Inflammatory macrophage treated with lipopolysaccharide for 4 hours (primary cell): ENCODE measurements at places on chromosomes 11 and 22.

- DNase-seq = no peak
Observed at GRCh38 chr11:116825854-116826750, 3.0 kb upstream of the APOA4 start.

DNA sequence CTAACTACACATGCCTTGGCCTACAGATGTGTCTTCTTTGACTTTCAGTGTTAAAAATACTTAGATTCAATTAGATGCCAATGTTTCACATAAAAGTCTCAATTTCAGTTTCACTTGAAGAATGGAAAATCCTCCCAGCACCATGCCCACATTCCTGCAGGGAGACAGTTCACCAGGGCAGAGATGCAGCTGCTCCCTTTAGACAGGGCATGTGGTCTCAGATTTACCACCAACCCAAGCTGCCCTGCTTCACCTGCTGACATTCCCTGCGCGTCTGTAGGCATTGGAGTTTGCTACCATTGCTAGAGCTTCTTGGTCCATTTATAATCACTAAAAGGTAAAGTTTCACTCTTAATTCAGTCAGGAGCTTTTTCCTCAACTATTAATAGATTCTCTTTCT lies 113.9 kb downstream of the ARFGAP2 start:
- no peak for DNase-seq

DNA sequence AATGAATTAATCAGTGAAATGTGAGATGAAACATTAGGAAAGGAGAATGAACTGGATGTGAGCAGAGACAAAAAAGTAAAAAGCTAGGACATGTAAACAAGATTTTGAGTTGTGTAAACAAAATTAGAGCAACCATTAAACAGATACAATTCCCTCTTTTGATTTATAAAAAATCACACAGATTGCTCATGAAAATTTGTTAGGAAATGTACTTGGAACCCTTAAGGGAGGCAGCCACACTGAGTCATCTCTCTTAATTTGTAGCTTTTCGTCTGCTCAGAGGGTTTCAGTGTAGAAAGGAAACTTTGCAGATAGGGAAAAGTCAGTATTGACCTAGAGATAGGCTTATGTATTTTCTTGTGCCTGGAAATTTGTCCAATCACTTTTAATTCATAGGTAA lies 49.6 kb upstream of the ME3 start:
- no peak for DNase-seq

DNA sequence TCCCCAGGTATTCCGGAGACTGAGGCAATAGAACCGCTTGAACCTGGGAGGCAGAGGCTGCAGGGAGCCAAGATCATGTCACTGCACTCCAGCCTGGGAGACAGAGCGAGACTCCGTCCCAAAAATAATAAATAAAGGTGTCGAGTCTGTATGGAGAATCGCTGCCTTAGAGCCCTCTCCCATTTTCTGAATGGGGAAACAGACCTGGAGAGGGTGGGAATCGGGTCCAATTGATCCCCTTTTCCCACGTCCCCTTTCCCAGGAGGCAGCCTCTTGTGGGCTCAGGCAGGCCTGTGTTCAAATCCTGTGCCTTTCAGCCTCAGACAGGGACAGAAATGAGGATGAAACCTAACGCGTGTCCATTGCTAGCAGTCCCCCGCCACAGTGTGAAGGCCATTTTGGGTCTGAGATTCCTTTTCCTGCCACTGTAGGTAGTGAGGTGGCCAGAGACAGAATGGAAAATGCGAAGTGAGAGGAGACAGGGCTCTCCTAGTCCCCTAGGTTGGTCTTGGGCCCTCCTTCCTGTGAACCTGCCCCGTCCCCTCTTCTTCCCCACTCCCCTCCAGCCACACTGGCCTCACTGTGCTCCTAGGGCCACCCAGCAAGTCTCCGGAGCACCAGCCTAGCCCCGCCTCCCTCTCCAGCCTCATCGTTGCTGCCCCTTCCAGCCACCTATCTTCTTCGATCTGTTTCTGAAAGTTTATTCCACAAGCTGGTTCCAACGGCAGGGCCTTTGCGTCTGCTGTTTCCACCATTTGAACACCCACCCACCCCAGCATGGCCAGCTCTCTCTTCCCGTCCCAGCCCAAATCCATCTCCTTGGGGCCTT lies 2.7 kb upstream of the POLDIP3 start:
- DNase-seq = no peak

DNA sequence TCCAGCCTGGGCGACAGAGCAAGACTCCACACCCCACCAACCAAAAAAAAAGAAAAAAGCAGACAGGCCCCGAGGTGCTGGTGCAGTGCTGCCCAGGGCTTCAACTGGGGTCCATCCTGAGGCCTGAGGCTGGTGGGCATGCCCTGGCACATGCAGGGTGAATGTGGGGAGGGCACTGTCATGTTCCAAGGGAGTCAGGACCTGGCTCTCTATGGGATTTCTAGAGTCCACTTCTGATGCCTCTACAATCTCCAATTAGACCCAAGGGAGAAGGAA lies 10.1 kb downstream of the CENPM start:
- no peak for DNase-seq
